ENCODE measurements at places on chromosomes 2 and 18.

- no peak for DNase-seq
Observed at GRCh38 chr2:130845505-130846085, 8.9 kb downstream of the ARHGEF4 start.

- no peak for DNase-seq
Observed at GRCh38 chr2:85503851-85504777, 34.9 kb upstream of the MAT2A start.

- no peak for DNase-seq
Observed at GRCh38 chr2:61165946-61166345, 4.0 kb downstream of the C2orf74 start.

DNA sequence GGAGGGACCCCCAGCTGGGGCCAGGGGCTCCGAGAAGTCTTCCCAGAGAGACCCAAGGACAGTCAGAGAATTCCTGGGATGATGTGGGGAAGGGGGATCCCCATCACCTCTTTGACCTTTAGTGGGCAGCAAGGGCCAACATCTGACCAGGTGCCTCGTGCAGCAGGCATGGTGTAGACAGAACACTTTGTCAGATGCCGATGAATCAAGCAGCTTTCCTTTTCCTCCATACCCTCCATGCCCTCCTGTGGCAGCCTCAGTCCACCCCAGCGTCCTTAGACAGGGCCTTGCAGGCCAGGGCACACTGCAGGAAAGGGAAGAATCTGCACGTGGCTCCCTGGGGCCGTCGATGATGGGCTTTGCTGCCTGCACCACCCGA, 26.3 kb downstream of the GPR55 start:
- DNase-seq = no peak

DNA sequence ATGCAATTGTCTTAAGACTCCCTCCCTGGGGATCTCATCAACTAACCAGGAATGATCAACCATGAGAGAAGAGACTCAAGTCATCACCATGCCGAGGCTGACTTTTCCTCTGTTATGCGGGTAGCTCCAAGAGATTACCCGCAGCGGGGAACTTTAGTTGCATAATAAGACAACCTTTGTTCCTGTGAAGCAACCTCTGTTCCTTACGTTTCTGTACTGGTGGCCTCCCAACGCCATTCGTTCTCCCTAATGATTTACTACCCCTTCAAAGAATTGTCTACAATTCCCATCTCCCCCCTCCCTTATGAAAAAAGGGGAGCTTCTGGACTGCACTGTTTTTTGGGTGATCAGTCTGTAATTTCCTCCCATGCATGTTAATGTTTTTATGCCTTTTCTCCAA, 66.1 kb upstream of the LRPPRC start:
- DNase-seq = no peak

GRCh38 chr18:23401400-23402347, 51.4 kb upstream of the RIOK3 start:
- DNase-seq = no peak

GRCh38 chr2:185404578-185404977, 334.0 kb upstream of the FSIP2 start:
- DNase-seq = no peak

- DNase-seq = no peak
Observed at GRCh38 chr18:48962252-48962993, 11.7 kb upstream of the SMAD7 start.

- no peak for DNase-seq
Observed at GRCh38 chr18:48200631-48201336, 208.4 kb downstream of the ZBTB7C start.

DNA sequence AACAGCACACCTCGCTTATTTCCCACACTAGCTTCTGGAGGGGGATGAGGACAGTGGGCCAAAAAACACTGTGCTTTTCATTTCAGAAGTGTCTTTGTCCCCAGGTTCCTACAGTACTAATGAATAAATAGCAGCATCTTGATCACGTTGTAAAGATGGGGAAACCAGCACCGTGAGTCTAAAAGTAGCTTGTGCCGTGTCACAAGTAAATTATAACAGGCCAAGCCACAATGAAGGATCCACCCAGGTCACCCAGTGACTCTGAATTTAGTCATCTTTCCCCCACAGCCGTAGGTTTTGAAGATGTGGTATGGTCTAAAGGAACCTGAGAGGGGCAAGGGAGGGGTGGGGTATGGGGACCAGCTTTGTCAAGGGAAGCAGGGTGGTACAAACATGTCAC, 8.8 kb downstream of the FZD7 start:
- DNase-seq = no peak

- DNase-seq = no peak
Observed at GRCh38 chr2:105413206-105413605, 14.4 kb upstream of the FHL2 start.

DNA sequence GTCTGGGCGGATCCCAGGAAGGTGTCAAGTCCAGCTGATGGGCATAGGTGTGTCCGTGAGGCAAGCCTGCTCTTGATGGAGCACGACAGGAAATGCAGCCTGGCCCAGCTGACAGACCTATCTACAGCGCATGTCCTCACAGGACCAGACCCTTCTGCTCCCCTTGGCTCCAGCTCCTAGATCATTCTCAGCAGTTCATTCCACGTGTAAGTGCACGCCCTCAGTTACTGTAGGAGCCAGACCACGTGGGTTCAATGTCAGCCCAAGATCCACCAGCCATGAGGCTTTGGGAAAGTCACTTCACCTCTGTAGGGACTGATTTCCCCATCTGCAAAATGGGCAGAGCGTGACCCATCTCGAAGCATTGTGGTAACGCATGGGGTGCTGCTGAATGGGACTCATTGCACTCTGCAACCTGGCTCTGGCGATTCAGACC, 47.8 kb downstream of the TMEM17 start:
- DNase-seq = no peak

- DNase-seq = no peak
Observed at GRCh38 chr2:134181219-134181618, 72.7 kb upstream of the MGAT5 start.

DNA sequence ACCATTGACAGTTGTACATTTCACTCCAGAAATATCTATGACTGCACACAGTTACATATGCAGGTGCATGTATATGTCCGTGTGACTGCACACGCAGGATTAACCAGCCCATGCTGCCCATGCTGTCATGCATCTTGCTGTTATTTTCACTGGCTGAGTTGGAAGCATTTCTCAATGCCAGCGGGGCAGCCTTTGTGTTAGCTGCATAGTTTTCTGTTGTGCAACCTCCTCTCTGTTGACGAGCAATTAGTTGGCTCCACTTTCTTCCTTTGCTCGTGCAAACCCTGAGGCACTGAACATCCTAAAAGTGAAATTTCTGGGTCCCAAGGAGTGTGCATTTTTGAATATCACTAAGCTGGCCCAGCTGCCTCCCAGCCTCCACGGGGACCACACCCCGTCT, 133.4 kb upstream of the GLI2 start:
- no peak for DNase-seq

DNA sequence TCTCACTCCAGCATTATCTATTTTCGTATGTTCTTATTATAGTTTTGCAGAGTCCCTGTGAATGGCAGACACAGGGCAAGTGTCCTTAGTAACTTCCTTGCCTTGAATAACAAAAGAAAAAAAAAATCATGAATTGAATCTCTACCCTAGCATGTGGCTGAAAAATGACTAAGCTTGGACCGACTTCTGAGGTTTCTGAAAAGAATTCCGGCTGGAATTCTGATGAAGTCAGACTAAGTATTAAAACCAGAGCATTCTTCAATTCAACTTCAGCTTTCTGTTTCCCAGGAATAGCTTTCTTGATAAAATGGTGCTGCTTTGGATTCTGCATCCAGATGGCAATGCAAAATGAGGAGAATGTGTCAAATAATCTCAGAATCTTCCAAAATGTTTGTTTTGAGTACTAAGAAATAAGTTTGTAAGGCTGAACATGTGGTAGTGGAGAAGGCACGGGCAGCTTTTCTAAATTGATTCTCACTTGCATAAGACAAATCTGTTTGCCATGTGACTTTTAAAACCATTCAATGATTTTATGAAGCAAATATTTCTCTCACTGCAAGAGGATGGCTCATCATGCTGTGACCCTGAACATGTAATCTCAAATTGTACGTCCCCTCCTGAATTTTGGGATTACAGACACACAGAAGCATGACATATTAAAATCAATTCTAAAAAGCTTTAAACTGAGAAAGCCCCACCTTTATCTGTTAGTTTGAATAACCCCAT, 1462.8 kb upstream of the LRRTM1 start:
- DNase-seq = no peak

GRCh38 chr2:45068571-45069140, 59.4 kb upstream of the SIX2 start:
- DNase-seq = no peak

GRCh38 chr2:210199186-210199765, 26.0 kb downstream of the ACADL start:
- DNase-seq = no peak

DNA sequence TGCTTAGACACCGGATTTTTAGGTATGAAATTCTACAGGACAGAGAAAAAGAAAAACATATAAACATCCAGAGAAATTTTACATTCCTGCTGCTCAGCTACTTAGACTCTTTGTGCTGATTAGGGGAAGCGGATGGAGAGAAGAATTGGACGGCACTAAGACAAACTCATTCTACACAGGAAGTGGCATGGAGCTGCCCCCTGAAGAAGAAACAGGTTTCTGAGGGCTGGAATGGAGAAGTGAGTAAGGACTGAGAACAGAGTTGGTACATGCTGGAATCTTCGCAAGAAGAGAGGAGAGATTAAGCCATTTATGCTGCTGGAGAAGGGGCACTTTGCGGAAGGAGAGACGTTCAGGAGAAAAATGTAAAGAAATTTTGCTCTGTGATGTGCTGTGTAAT, 253.0 kb upstream of the ERBB4 start:
- no peak for DNase-seq

DNA sequence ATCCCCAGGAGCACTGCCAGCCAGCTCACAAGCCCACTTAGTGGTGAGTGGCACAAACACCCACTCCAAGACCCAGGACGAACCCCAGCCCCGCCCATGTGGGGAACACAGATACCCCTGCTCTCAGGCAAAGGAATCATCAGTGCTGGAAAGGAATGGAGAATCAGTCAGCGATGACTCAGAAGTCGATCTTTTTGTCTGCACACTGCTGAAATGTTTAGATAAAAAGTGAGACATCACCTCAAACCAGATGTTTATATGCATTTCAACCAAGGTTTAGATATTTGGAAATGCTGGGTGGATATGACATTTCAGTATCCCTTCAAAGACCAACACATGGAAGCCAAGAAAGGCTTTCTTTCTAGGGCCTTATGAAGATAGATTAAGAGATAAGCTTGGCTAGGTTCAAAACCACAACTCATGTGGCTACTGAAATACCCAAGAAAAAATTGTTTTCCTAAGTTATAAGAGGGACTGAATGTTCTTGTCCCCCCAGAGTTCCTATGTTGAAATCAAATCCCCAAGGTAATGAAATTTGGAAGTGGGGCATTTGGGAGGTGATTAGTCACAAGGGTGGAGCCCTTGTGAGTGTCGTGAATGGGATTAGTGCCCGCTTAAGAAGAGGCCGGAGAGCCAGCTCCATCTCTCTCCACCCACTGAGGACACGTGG, 43.7 kb downstream of the POU3F3 start:
- DNase-seq = no peak

- no peak for DNase-seq
Observed at GRCh38 chr18:10252494-10252893, 201.9 kb upstream of the APCDD1 start.

GRCh38 chr2:223580951-223581350, 21.2 kb downstream of the SCG2 start:
- DNase-seq = no peak

DNA sequence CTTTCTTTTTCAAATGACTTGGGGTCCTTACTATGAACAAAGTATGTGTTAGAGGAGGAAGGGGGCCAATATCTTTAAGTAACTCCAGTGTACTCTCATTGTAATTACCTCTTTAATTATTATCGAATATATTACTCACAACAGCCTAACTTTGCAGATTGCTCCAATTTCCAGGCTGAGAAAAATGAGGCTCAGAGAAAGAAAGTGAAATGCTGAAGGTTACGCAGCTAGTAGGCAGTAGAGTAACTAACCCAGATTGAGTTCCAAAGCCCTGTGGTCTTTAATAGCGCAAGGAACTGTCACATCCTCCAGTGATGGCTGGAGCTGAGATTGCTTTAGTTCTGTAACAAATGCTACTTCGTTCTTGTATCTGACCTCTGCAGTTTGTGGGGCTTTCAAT, 2.2 kb upstream of the GYPC start:
- no peak for DNase-seq

DNA sequence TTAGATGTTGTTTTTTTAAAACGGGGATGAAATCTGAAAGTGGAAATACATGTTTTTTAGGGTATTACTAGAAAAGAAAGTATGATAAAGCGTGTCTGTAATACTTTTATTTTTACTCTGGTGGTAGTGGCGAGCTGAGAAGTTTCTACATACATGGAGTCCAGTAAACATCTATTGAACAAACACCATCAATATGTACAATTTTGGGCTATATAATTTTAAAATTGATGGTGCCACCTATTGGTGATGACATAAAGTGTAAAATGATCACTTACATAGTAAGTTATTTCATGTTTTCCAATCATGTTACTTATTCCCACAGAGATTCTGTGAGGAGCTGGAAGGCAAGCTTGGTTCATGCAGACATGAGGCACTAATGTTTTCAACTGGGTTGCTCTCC, 31.5 kb upstream of the NFE2L2 start:
- no peak for DNase-seq

- no peak for DNase-seq
Observed at GRCh38 chr2:240856151-240856980, 12.3 kb upstream of the AGXT start.

DNA sequence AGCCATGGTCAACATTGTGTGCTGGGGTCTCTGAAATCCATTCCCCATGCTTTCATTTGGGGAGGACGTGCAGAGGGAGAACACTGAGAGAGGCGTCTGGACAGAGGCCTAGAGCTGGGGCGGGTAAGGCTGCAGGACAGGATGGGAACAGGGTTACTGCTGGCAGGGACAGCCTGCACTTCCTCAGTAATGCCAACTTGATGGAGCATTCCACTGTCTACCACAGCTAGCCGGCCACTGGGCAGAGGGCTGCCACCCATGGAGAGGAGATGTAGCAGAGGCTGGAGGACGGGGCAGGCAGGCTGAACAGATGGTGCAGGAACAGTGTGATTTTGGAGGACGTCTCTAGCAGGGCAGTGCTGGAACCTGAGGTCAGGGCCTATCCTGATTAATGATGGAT, 29.3 kb downstream of the MRPL33 start:
- DNase-seq = no peak

- DNase-seq = no peak
Observed at GRCh38 chr18:10113121-10114022, 199.6 kb downstream of the VAPA start.

GRCh38 chr2:20796374-20796791, 26.5 kb downstream of the LDAH start:
- no peak for DNase-seq

DNA sequence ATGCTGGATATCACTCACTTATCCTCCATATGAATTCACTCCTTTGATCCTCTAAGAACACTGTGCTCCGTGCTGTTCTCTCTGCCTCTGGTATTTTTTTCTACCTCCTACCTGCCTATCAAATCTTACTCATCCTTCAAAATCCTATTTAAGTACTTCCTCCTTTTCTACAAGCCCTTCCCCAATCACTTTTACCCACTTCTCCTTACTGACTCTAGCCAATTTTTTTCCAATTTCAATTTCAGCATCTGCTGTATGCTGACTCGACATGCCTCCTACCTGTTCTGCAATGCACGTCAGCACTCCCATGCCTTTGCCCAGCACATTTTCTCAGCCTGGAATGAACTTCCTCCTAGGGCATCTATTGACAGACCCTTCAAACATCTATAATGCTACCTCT, 37.3 kb upstream of the LNPK start:
- no peak for DNase-seq

GRCh38 chr2:74552914-74553811, 579 bp downstream of the LOXL3 start:
- DNase-seq = no peak

Measured in stimulated activated naive CD8-positive, alpha-beta T cell treated with anti-CD3 and anti-CD28 coated beads, Interleukin-15, amount 100 ng/mL, for 72 hours (primary cell).